ENCODE measurements at places on chromosomes 4 and X. TPM values are rescaled to one million over a fixed set of nuclear protein-coding genes. Genes with fewer than 3 reads are reported as not detected.

GRCh38 chr4:55216863-55217635 is 91.7 kb upstream of the KDR start:
- DNase-seq, result no peak

- no peak for DNase-seq
Observed at GRCh38 chrX:140661643-140662042, 47.9 kb upstream of the LINC00632 start.

Gene ZCCHC12
- not detected for total RNA-seq

GRCh38 chr4:156442912-156443311 is 489.2 kb upstream of the CTSO start:
- no peak for DNase-seq

- DNase-seq, result no peak
Observed at GRCh38 chr4:98319021-98319420, 57.8 kb downstream of the RAP1GDS1 start.

GRCh38 chrX:56796641-56797395 is 67.8 kb downstream of the NBDY start:
- no peak for DNase-seq

DNA sequence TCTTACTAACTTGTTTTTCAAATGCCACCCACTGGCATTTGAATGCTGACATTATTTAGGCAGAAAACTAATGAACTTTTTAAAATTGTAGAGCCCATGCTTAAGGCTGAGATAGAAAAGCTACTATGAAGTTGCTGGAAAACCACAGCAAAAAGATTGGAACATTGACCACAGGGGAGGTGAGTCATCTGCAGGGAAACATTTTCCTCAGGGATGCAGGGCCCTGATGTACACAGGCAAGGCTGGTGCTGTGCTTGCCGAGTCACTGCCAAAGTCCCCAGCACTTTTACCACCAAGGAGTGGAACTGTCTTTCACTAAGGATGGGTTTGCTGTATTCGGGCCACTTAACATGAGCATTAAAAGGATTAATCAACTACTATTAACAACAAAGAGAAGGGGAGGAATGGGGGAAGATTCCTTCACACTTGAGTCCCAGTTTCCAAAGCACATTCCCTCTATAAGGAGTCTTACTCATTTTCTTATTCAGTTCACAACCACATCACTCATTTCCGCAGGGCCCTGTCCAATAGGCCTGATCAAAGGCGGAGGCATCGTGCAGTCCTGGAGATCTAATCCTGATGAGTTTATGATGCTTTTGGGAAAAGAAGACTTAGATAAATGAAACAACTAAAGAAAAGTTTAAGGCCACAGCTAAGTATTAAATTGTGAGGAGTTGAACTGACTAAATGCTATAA is 202.9 kb upstream of the NPY2R start:
- no peak for DNase-seq

Gene ASMT
- 0.41 TPM for total RNA-seq

- DNase-seq, result no peak
Observed at GRCh38 chr4:10354225-10354624, 103.0 kb downstream of the ZNF518B start.

DNA sequence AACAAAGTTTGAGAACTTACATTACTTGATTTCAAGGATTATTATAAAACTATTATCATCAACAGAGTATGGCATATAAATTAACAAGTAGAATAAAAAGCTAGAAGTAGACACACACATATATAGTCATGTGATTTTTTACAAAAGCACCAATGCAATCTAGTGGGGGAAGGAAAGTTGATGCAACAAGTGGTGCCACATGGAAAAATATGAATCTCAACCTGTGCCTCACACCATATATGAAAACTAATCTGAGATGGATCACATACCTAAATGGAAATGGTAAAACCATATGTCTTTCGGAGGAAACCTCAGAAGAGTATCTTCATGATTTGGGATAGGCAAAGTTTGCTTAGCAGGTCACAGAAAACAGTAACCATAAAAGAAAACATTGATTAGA is 34.9 kb upstream of the USP9X start:
- no peak for DNase-seq

- no peak for DNase-seq
Observed at GRCh38 chrX:150566734-150567182, 1.7 kb upstream of the MTM1 start.
